Neural progenitor cell (in vitro differentiated cells): ENCODE measurements at places on chromosomes 11 and 22. TPM values are rescaled to one million over a fixed set of nuclear protein-coding genes. Genes with fewer than 3 reads are reported as not detected.

DNA sequence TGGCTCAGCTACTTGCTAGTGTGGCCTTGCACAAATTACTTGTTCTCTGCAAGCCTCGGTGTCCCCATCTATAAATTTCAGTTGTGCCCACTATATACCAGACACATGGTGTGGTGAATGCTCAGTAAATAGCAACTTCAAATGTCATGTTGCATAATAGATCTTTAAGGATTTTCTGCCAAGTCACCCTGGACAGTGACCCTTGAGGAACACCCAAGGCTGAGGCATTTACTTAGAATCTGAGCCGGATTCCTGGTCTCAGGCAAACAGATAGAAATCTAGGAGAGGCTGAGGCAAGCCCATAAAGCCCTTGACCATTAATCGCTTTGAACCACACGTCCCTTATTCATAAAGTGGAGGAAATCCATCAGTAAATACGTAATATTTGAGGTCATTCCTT lies 9.7 kb downstream of the TEAD1 start:
- DNase-seq = no peak

POGLUT3 gene
- total RNA-seq = 19.3 and 27.3 TPM in 2 replicates

C11orf52 gene
- total RNA-seq = 0.65 TPM in 1 of 2 replicates, not detected in the other

TOMM22 gene
- 63.6 and 134 TPM in 2 replicates for total RNA-seq

SLC25A17 gene
- total RNA-seq = 27.1 and 31.7 TPM in 2 replicates

RAG1 gene
- total RNA-seq = 0.62 and 0.84 TPM in 2 replicates

DNA sequence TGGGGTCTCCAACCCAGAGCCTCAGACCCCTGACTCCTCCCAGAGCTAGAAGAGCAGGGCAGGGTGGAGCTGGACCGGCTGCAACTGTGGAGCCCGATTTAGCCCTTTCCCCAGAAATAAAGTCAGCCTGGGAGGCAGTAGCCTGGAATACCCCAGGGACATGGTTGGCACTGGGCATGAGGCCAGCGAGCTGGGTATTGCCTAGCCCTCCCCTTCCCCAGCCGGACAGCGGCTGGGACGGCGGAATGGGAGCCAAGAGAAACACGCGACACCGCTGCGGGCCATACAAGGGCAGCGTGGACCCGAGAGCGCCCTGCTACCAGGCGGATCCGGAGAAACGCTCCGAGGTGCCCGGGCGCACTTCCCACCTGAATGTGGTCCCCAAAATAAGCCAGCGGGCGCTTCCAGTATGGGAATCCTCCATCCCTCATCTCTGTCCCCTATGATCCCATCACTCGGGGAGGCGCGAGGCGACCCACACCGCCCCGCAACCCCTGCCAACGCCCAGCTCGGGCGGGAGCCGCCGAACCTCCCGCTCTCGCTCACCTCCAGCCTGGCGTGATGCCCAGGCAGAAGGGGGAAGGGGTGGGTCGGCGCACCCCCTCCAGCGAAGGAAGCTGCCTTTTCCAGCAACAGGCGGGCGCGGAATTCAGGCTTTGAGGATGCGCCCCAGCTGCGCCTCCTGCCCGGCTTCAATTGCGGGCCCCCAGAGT lies 758 bp downstream of the MCAM start:
- DNase-seq = peak; percentile 34

- peak; percentile 85 for DNase-seq
These were observed at the start of gene DNAJB13 for GRCh38 chr11:73950869-73951710. DNAJB13 (plus strand) TSS chr11:73951026; CDS start chr11:73951070, 44 bp downstream.

GRCh38 chr22:37442537-37442936 lies 15.3 kb upstream of the ELFN2 start:
- no peak for DNase-seq

HOATZ gene
- not detected in 2 replicates for total RNA-seq

- DNase-seq = no peak
These were observed 21.4 kb downstream of the INSC start for GRCh38 chr11:15136166-15136565.

DNA sequence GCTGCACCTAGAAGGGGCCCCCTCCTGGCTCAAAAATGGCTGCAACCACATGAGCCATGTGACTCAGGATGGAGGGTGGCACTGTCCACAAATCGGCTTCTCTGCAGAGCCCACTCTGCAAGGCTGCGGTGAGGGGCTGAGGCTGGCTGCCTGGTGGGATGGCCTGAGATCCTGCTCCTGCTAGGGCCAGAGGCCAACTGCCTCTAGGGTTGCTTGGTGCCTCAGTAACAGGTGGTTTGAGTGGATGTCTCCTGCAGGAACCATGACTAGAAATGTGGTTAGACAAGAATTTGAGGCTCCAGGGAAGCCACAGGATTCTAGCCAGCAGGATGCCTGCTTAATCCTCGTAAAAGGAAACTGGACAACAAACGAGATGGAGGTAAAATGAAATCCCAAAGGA lies 17.1 kb downstream of the PATZ1 start:
- no peak for DNase-seq

DNA sequence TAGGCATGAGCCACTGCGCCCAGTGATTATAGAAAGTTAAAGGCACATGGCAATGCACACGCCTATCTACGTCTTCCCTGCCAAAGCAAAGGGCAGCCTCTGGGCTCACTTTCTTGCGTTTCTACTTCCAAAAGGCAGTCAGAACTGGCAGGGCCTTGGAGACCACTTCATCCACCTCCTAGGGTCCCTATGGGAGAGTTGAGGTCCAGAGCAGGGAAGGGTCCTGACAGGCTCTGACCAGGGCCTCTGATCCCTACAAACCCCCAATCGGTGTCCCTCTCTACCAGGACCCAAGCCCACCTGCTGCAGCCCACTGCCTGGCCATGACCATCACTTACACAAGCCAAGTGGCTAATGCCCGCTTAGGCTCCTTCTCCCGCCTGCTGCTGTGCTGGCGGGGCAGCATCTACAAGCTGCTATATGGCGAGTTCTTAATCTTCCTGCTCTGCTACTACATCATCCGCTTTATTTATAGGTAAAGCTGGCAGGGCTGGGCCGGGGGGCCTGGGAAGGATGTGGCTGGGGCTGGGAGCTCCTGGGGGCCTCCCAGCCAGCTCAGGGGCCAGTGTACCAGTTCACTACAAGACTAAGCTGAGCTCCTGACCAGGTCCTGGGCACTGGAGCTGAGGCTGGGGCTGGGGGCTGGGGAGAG lies 1.5 kb downstream of the BEST1 start:
- DNase-seq = no peak

OR8G5 gene
- not detected in 2 replicates for total RNA-seq

GRCh38 chr11:133723056-133723455 lies 122.3 kb downstream of the SPATA19 start:
- DNase-seq = no peak

DNA sequence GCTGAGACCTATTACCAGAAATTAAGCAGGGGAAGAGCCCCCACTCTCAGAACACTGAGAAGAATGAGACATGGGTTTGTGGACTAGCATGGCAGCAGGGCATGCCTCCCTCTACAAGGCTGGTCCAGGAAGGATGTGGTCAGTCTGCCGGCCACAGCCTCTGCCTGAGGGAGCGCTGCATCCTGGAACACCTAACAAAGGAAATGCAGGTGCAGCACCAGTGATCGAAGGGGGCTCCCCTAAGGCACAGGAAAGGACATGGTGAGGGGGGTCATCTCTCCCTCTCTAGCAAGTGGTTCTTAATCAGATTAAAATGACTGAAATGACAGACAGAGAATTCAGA lies 40.6 kb upstream of the ARL14EP start:
- DNase-seq = no peak

DNA sequence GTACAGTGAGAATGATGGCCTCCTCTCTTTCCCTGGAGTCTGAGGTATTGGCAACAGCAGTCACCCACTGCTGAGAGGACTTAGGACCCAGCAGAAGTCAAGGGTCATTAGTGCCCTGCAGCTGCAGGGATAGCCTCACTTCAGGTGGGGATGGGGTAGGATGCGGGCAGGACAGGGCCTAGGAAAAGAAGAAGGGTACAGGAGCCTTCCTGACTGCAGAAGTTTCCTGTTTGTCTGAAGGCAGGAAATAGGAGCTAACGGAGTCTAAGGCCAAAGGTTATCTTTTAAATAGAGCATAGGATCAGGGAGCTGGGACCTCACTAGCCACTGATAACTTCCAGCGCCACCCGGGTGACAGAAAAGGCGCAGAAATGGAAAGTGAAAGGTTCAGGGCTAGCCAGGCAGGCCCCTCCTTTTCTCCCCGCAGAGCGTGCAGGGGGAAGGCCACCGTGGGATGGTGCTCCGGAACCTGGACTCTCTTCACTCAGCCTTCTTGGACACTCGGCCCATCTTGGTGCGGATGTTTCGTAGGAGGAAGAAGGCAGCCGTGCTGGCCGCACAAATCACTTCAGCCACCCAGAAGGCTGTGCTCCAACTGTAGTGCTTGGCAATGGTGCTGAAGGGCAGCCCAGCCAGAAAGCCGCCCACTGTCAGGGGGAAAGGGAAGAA lies 6.0 kb downstream of the TRAPPC4 start:
- no peak for DNase-seq

GRCh38 chr11:107076832-107077231 lies 58.6 kb upstream of the GUCY1A2 start:
- no peak for DNase-seq

- peak; percentile 98 for DNase-seq
These were observed 32.6 kb downstream of the SHANK3 start for GRCh38 chr22:50705219-50705691.

WT1 gene
- not detected in 2 replicates for total RNA-seq

DNA sequence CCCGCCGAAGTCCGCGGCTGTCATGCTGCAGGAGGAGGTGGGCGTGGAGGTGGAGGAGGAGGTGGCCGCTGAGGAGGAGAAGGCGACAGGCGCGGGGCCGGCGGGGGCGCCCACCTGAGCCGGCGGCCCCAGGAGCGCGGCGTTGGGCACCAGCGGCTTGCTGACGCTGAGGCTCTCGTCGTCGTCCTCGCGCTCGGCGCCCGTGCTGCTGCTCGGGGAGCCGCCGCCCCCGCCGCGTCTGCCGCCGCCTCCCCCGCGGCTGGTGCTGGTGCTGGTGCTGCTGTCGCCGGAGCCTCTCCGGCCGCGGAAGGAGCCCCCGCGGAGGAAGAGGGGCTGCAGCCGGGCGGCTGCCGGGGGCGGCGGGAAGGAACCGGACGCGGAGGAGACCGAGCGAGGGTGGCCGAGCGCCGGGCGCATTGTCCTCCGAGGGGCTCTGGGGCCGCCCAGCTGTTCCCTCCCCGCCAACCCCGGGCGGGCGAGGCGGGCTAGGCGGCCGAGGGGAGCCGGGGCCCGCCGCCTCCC lies 388 bp downstream of the TMEM121B start:
- DNase-seq = peak; percentile 76
